ENCODE measurements at places on chromosomes 6 and 20.

DNA sequence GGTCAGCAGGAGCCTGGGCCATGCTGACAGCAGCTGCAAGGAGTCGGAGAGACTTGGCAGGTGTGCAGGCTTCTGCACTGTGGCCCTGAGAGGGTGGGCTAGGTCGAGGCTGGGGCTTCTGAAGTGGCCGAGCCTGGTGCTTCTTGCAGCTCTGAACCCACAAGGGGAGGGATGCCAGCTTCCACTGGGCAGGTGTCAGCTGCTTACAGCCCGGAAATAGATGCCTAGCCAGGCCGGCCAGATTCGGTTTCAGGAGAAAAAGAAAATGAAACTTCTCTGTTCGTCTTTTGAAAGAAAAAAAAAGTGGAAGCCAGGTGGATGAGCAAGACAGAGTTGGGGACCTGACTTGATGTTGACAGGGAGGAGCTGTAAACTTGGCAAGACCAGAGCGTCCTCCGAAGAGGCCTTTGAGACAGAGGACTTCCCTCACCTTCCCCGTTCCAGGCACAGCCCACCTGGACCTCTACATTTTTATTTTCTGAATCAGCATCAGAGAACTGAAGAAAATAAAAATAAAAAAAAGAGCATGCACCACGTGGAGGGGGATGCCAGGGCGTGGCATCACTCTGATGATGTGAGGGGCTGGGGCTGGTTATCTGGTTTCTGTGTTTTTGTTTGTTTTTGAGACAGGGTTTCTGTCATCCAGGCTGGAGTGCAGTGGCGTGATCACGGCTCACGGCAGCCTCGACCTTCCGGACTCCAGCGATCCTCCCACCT is at the start of gene ZBP1:
Gene ZBP1 (minus strand): TSS at position 153 of the 717 bp plus-strand sequence. CDS start 131 bp downstream, at position 22.
- DNase-seq: no peak

DNA sequence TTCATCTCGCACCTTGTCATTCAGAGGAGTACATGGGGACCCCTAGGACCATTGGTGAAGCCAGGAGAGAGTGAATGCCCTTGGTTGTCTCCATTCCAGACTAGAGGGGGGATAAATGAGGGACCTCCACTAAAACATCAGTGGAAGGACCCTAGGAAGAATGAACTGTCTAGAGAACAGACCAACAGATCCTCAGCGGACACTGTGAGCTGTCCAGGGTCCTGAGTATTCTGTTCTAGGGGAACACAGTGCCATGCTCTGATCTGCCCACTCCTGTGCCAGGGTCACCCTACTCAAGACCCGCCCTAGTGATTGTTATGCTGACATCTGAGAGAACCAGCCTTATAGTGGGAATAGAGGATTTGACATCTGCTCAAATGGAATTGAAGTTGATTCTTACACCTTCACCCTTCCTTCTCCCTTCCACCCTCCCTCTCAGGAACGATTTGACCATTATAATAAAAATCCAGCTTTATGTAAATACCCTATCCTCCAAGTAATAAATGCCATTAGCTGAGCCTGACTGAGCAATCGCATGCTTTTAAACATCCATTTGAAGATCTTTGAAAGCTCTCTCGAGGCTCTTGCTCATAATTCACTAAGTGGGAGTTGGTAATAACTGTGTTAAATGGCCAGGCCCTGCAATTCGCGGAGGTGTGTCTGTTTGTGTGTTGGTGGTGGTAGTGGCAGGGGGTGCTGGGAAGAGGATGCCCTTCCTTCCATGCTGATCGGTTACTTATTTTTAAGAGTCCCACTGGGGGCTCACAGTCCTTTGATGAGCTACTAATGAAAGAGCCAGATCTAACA is 43.6 kb upstream of the SLC32A1 start:
- no peak for DNase-seq

DNA sequence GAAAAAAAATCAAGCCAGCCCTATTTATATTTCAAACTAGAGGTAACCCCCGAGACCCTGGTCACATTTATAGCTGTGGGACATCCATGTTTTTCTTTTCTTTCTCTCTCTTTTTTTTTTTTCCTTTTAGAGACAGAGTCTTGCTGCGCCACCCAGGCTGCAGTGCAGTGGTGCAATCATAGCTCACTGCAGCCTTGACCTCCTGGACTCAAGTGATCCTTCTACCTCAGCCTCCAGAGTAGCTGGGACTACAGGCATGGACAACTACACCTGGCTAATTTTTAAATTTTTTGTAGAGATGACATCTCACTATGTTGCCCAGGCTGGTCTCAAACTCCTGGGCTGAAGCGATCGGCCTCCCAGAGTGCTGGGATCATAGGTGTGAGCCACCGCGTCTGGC is 12.1 kb downstream of the MAVS start:
- DNase-seq: no peak

DNA sequence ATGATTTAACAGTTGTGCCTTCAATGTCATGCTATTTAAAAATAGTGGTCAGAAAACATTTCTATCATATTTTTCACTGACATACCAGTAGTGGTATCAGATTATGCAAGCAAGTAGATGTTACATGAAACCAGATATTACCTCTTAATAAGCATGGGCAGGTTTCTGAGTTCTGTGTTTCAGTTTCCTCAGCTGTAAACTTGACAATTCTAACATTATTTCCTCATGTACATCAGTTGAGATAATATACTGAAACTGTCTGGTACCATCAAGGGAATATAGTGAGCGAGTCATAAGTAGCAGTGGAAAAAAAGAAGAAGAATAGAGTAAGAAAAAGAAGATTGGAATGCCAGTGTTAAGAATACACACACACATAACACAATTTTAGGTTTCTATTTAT is 477.9 kb upstream of the MANEA start:
- no peak for DNase-seq

DNA sequence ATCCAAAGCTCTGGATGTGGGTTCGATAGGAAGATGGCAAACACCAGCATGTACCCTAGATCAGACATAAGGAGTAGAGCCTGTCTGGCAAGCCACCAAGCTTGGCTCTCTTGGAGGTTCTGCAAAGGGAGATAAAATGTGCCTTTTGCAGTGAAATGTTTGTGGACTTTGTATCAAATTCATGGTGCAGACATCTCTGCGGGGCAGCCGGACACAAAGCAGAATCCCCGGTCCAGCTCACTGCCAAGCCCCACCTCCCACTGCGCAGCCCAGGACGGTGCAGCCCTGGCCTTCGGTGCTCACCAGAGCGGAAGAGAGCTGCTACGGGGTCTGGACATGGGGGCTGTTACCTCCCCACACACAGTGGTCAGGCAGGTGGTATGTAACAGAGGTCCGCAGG is 333.6 kb upstream of the JARID2 start:
- no peak for DNase-seq

DNA sequence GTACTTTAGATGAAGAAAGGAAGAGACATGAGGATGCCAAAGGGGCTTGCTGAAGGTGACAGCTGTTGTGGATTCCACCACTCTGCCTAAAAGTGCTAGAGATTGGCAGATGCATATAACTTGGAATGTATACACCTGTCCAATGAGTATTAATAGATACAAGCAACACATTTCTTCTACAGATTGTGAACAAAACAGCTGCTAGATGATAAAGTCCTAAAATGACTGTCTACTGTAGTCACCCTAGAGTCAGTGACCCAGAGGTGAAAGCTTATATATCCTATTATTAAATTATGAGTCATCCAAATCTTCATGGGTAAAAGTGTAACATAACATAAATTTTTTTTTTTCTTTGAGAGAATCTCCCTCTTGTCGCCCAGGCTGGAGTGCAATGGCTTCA is 5.2 kb downstream of the RNF217 start:
- DNase-seq: no peak

DNA sequence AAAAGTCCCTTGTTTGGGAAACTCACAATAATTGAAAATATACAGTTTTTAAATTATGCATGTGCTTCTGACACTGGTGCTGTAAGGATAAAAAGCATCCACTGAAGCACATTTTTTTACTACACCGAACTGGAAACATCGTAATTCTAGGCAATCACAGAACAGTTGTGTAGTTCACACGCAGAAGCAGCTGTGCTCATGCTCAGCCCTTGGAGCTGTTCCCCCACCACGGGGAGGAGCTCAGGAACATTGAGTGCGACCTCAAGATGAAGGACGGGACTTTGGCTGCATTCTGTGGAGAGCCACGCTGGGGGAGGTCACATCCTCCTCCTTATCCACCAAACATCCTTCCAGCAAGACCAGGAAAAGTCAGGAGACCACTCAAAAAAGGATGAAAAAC is 466.3 kb upstream of the CDH4 start:
- DNase-seq: no peak

DNA sequence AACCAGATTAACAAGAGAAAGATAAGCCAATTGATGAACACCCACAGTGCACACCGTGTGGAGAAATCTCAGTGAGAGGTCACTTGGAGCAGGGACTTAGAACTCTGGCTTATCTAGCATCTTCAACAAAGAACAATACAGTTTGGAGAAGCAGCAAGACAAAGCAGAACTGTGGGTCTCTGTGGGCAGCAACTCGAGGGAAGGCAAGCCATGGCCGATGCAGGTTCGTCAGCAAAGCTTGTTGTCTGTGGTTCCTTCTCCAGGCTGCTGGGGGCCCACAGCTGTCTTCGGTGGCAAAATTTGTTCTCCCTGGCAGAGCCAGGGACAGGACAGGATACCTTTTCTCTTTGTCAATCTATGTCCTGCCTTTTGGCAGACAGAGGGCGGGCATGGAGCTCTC is 22.1 kb downstream of the RPP40 start:
- no peak for DNase-seq

- no peak for DNase-seq
These were observed 116.8 kb upstream of the SUPT3H start for GRCh38 chr6:45494416-45495135.

- no peak for DNase-seq
These were observed 710.3 kb upstream of the MARCKS start for GRCh38 chr6:113146878-113147277.

DNA sequence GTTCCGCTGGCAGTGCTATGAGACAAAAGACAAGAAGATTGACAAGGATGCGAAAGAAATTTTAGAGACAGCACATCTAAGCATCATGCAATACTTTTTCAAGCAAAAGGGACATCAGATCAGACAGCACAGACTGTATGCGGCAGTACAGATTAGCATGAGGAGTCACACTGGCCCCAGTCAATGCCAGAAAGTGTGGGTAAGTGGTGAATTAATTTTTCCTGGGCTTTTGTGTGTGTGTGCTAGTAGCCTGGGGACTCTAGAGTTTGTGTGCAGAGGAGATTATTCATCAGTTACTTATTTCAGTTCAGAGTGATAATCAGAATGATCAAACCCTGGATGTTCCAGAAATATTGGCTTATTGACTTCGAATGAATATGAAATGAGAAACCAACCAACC is 47.2 kb downstream of the LAMA4 start:
- no peak for DNase-seq

GRCh38 chr6:154159126-154159525 is 120.1 kb downstream of the OPRM1 start:
- DNase-seq: no peak

DNA sequence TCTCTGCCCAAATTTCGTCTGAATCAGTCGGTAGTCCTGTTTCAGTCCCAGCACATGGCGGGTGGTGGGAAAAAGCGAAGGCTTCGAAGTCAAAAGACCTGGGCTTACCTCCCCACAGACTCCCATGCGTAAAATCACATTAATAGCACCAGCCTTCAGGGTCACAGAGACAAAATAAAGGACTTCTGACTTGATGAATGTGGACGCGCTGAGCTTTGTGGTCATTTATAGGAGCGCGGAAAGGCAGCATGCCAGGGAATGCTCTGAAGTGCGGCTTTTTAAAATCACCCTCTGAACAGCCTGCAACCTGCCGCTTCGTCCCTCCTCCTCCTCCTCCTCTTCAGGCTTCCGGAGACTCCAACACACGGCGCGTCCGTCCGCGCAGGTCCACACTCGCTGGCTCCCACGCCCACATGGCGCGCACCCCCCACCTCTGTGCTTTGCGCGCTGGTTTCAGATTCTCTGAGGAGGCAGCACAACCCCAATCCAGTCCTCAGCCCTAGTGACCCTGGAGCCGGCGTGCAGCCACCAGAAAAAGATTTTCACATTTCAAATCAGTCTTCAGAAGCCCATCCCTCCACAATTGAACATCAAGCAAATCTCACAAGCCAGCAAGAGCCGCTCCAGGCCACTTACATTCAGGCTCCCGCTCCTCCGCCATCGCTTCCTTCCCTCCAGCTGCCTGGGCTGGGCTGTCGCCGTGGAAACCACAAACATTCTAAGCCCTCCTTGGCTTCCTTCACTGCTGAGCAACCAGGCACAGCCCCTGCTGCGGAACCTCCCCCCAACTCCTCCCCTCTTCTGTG is at the start of gene C6orf118:
Gene C6orf118 (minus strand): TSS at position 680 of the 806 bp plus-strand sequence. CDS start 19 bp downstream, at position 661.
- DNase-seq: no peak
